ENCODE measurements at places on chromosomes 13 and 19. TPM values are rescaled to one million over a fixed set of nuclear protein-coding genes. Genes with fewer than 3 reads are reported as not detected.

VSIG10L gene
- 0.41 TPM for total RNA-seq

ZNF738 gene
- 33.0 TPM for total RNA-seq

VSTM2B gene
- total RNA-seq, result 28.9 TPM

ZNF836 gene
- 47.7 TPM for total RNA-seq

SOHLH2 gene
- 4.9 TPM for total RNA-seq

POLR2I gene
- 71.3 TPM for total RNA-seq

TTYH1 gene
- 65.2 TPM for total RNA-seq

LILRA5 gene
- 0.82 TPM for total RNA-seq

NTF4 gene
- total RNA-seq, result not detected

CYP4F12 gene
- total RNA-seq, result 0.41 TPM

CYP4F11 gene
- not detected for total RNA-seq

LILRA2 gene
- under 0.01 TPM for total RNA-seq

JAK3 gene
- 1.6 TPM for total RNA-seq

BEST2 gene
- not detected for total RNA-seq

RFC3 gene
- total RNA-seq, result 15.9 TPM

HSPB6 gene
- under 0.01 TPM for total RNA-seq

RGCC gene
- 17.1 TPM for total RNA-seq

ZNF493 gene
- 147 TPM for total RNA-seq

NLRP9 gene
- total RNA-seq, result not detected

EID2 gene
- 22.4 TPM for total RNA-seq

DNA sequence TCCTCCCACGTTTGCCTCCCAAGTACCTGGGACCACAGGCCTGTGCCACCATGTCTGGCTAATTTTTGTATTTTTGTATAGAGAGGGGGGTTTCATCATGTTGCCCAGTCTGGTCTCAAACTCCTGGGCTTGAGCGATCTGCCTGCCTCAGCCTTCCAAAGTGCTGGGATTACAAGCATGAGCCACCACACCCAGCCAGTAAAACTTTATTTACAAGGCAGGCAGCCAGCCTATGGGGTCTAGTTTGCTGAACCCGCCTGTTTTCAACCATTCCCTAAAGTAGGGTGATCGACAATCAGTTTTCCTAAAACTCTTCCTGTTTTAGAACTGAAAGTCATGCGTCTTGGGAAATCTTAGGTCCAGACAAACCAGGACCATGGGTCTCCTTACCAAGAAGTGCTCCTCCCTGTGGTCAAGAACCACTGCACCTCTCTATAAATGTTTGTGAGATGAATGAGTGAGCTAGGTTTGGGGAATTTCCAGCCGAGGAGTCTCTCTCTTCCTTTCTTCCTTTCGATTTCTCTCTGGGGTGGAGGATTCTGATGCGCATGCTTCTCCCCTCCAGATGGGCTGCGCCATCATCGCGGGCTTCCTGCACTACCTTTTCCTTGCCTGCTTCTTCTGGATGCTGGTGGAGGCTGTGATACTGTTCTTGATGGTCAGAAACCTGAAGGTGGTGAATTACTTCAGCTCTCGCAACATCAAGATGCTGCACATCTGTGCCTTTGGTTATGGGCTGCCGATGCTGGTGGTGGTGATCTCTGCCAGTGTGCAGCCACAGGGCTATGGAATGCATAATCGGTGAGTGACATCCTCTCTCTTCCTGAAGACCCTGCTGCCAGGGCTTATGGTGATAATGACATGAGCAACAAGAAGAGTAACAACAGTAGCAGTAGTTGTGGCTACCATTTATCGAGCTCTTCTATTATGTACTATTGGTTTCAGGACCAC lies 38.7 kb downstream of the ADGRE1 start:
- no peak for DNase-seq

DNA sequence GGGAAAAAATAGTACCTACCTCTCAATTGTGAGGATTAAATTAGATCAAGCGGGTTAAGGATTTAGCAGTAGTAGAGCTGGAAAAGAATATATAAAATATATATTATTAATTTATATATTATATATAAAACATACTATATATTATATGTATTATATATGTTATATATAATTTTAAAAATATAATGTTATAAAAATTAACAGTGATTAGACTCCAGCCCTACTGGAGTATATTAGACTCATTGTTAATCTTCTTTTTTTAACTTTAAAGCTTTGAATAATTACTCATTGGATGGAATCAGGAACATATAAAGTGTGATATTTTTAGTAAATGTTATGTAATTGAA lies 380 bp upstream of the MRPL54 start:
- no peak for DNase-seq

- no peak for DNase-seq
Measured at GRCh38 chr19:18450021-18450930, 12.3 kb upstream of the ISYNA1 start.

GRCh38 chr13:83449668-83450395 lies 432.4 kb downstream of the SLITRK1 start:
- no peak for DNase-seq

DNA sequence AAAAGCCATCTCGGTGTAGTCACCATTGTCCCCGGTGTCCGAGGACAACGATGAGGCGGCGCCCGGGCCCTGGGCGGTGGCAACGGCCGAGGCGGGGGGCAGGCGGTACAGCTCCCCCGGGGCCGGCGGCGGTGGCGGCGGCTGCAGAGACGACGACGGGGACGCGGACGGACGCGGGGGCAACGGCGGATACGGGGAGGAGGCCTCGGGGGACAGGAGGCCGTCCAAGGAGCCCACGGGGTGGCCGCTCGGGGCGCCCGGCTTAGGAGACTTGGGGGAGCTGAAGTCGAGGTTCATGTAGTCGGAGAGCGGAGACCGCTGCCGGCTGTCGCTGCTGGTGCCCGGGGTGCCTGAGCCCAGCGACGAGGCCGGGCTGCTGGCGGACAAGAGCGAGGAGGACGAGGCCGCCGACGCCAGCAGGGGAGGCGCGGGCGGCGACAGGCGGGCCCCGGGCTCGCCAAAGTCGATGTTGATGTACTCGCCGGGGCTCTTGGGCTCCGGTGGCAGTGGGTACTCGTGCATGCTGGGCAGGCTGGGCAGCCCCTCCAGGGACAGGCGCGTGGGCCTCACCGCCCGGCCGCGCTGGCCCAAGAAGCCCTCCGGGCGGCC lies 3.5 kb downstream of the IRS2 start:
- no peak for DNase-seq

DNA sequence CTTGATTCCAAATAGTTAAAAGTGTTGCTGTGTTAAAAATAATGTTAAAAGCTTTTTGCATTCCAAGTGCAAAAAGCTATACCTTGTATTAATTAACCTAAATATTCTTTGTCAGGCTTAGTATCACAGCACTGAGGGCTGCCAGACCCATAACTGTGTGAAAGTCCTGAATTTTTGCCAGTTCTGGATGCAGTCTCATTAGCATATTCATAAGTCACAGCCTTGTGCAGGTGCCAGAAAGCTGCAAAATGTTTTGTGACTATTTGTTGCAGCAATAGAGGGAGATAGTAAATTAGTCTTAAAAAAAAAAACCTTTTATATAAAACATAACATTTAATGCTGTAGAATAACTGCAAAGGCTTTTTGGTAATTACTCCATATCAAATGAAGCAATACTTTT lies 56.6 kb downstream of the SLITRK1 start:
- DNase-seq, result peak; percentile 12

DNA sequence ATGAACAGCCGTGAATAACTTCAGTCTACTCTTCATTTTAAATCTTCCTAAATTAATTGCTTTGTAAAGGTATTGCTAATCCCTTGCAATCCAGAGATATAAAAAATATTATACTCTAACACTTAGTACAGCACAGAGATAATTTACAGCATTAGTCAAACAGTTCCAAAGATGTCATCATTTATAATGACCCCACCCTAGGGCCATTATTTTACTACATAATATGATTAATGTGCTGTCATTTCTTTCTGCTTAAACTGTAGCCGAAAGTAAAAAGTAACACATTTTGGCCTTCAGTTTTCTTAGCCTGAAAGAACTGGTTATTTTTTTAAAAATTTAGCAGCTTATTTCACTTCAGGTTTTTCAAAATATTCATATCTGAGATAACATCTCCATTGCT lies 256.3 kb upstream of the RFC3 start:
- DNase-seq, result no peak

GRCh38 chr19:57905258-57905657 lies 11.1 kb downstream of the ZNF417 start:
- no peak for DNase-seq

DNA sequence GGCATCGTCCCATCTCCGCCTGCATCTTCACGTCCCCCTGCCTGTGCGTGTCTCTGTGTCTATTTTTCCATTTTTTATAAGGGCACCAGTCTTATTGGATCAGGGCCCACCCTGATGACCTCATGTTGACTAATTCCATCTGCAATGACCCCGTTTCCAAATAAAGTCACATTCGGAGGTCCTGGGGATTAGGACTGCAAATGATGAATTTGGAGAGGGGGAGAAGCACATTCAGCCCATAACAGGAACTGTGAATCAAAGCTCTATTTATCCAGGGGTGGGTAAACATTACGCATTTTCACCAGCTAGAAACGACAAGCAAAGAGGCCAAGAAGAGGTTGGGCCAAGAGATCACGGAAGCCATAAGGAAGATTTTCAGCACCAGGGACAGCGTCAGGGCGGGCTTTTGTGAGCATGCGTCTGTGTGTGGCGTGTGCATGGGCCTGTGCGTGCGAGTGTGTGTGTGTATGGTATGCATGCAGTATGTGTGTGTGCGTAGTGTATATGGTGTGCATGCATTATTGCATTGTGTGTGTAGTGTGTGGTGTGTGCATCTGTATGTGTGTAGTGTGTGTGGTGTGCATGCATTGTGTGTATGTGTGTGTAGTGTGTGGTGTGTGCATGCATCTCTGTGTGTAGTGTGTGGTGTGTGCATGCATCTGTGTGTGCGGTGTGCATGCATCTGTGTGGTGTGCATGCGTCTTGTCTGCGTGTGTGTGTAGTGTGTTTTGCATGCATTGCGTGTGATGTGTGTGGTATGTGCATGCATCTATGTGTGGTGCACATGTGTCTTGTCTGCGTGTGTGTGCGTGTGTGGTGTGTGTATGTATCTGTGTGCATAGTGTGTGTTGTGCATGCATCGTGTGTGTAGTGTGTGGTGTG lies 19.6 kb downstream of the CELF5 start:
- DNase-seq, result no peak

- DNase-seq, result no peak
Measured at GRCh38 chr19:40503320-40503695, 36.5 kb downstream of the SPTBN4 start.

GRCh38 chr19:47280183-47280797 lies 5.6 kb downstream of the INAFM1 start:
- no peak for DNase-seq

- DNase-seq, result no peak
Measured at GRCh38 chr13:110217085-110217484, 89.9 kb downstream of the COL4A1 start.

DNA sequence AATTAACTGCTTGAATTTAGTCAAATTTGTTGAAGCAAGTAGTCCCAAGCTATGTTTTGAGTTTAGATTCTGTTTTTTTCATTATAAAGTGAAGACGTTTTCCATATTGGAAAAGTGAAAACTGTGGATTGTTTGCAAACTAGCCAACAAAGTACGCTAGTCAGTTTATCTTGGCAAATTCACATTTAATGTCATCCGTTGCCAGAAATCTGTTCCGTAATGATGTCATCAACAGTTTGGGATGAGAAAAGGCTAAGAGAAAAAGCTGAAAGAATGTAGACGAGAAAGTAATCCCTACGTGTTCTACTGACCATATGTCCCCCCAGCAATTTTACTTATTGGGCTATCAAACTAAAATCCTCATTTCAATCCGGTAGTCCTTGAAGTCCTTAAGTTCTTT lies 419.6 kb downstream of the GPC6 start:
- no peak for DNase-seq

GRCh38 chr19:14699641-14700040 lies 9.8 kb downstream of the ZNF333 start:
- DNase-seq, result no peak

DNA sequence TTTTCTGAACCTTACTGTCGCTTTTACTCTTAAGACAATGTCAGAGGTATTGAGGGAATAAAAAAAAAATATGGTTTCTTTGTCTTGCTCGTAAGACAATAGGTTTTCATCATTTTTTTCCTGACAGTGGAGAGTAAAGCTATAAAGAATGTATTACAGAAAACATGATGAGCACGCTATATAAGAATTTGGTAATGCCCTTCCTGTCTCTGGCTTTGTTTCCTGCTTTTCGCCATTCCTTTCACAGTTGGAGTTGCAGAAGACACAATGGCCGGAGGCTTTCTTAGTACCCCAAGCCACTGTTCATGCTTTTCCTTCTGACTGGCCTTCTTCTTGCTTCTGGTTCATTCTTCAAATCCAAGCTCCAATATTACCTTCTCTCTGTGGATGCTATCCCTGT lies 101.0 kb upstream of the DACH1 start:
- no peak for DNase-seq

- DNase-seq, result no peak
Measured at GRCh38 chr19:41869374-41869955, 7.6 kb upstream of the CD79A start.

DNA sequence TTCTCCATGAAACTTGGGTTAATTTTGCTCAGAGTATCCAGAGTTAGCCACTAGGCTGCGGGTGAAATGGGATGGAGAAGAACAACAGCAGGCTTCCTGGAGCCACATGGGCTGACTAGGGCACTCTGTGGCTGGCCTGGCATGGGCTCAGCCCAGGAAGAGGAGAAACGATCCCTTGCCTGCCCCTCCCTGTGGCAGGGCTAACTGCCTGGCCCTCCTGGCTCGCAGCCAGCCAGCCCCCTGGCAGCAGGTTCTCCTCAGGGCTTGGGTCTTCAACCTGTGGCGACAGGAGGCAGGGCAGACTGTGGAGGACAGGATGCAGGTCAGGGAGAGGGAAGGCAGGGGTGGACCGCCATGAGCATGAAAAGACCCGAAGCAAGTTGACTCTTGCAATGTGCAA lies 78.7 kb upstream of the GPR183 start:
- no peak for DNase-seq

GRCh38 chr13:62292714-62293480 lies 877.2 kb upstream of the PCDH20 start:
- DNase-seq, result no peak

- no peak for DNase-seq
Measured at GRCh38 chr13:46874006-46874405, 22.8 kb downstream of the HTR2A start.

GRCh38 chr13:100543872-100544602 lies 44.6 kb downstream of the GGACT start:
- no peak for DNase-seq

GRCh38 chr13:40640202-40640601 lies 26.2 kb downstream of the FOXO1 start:
- no peak for DNase-seq
